ENCODE measurements at places on chromosomes 11 and 22.

DNA sequence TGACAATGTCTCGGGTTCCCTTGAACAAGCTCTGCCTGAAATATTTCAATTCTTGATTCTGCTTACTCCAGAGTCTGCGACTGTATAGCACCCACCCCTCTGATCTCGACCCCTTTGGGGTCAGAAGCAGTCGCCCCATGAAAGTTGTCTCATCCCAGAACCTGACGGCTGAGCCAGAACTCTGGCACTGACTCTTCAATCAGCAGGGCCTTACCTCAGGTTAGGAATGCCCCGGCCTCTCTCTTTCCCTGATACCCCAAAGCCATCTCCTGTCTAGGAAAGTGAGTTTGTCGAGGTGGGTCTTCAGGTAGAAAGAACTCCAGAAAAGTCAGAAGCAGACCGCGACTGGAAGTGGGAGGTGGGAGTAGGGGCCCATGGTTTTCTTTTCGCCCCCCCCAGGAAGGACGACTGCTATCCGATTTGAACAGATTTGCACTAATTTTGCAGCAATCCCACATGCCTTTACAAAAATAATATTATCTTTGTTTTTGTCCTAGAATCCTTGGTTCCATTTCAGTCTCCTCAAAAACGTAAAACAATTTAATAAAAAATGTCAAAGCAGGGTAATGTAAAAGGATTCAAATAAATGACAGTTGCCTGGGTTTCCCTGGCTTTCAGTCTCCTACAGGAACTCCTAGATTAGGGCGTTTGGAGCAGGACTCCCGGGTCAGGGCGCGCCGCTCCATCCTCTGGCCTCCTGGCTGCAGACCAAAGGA, 898 bp upstream of the ROBO3 start:
- no peak for DNase-seq

DNA sequence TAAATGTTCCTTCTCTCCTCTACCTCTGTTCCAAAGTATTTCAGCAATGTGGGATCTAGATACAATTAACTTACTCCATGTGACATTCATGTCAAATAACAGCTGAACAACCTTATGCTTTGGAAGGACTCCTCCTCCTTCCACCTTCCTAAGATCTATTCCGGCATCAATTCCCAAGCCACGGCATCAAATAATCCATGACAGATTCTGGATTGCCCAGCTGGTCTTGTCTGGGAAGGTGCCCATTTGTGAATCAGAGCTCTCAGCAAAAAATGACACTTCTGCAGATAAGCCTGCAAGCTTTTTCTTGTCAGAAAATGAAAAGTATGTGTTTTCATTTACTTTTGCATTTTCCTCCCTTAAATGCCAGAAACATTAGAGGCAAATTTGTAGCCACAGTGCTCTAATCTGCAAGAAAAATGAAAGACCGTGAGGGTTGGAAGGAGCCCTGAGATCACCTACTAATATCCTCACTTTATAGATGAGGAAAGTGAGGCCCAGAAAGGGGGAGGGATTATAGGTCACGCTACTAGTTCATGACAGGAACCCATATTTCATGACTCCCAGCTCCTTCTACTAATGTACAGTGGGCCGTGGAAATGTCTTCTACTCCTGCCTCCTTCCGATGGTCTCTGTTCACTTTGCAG, 124.0 kb downstream of the ME3 start:
- DNase-seq = no peak

GRCh38 chr22:45997077-45997776, 20.3 kb upstream of the WNT7B start:
- peak; percentile 82 for DNase-seq

DNA sequence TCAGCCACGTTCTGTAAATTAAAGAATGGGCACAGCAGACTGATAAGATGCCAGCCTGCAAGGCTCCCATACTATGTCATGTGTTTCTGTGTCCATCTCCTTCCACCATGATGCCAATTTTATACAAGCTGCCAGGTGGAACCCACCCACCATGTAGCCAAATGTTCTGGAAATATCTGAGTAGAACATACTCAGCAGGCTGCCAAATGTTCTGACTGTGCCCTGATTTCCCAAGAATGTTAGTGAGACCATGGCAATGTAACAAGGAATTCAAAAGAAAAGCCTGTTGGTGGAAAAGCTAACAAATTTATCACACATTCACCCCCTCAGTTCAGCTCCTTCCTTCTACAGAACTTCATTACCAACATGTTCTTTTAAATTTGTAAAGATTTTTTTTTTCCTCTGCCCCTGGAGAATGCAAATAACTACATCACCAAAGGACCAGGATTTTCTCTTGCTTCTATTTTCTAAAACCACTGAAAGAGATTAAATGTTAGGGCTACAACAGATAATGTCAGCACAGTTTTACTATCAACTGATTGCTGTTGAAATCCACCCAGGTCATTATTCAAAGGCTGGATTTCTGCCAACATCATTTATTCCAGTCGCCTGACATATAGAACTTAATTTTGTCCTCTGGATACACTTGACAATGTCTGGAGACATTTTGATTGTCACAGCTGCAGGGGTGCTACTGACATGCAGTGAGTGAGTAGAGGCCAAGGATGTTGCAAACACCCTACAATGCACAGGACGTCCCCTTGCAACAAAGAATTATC, 3.1 kb downstream of the DMC1 start:
- DNase-seq = no peak

DNA sequence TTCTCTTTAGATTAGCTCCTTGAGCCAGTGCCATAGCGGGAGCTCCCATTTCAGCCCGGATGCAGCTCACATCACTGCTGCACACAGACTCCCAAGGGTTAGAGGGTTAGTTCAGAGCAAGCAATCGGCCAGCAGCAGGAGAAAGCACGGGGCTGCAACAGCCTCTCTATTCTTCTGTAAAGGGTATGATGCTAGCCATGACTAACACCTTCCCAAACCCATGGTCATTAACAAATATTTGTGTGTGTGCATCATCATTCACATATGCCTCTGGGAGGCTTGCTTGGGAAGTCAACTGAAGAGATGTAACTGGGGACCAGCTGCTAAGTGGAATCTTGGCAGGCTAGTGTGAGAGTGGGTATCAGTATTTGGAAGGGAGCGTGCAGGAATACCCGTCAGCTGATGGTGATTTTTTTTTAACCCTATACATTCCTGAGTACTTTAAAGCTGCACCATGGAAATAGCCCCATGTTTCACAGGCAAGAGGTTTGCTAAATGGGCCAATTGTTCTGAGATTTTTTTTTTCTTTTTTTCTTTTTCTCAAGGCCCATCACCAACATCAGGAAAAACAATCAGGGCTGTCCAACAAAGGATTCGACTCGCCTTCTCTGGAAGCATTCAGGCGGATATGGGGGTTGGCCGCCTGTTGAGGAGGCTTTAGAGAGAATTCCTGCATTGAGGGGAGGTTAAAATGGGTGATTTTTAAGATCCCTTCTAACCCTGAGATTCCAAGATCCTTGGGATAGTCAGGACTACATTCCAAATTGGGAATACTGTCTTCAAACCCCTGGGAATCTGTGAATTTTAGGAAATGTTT, 33.2 kb upstream of the CCDC89 start:
- DNase-seq = peak; percentile 24

DNA sequence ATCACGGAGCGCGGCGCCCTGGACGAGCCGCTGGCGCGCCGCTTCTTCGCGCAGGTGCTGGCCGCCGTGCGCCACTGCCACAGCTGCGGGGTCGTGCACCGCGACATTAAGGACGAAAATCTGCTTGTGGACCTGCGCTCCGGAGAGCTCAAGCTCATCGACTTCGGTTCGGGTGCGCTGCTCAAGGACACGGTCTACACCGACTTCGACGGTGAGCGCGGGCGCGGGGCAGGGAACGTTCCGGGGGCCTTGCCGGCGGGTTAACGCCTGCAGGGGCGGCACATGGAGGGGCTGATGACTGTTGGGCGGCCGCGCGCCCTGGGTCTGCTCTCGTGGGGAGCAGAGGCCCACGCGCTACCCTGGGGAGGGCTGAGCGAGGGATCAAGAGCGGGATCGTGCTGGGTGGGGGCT, 1.0 kb downstream of the PIM3 start:
- DNase-seq = no peak

- no peak for DNase-seq
Observed at GRCh38 chr11:129696309-129696989, 119.2 kb upstream of the TMEM45B start.

DNA sequence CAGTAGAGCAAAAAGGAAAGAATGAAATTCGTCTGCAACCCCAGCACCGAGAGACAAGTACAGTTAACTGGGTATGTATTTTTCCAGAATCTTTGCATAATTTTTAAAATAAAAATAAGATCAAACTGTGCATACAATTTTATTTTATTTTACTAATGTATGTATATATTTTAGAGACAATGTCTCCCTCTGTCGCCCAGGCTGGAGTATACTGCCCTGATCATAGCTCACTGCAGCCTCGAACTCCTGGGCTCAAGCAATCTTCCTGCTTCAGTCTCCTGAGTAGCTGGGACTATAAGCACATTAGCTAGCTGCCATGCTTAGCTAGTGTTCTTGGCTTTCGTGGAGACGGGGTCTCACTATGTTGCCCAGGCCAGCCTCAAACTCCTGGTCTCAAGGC, 18.8 kb upstream of the DRD2 start:
- DNase-seq = no peak

- no peak for DNase-seq
Observed at GRCh38 chr11:38924644-38925043, 2326.6 kb upstream of the RAG2 start.

GRCh38 chr22:25134028-25134427, 65.6 kb upstream of the CRYBB3 start:
- no peak for DNase-seq

- DNase-seq = no peak
Observed at GRCh38 chr22:33991620-33992019, 71.3 kb upstream of the LARGE1 start.

DNA sequence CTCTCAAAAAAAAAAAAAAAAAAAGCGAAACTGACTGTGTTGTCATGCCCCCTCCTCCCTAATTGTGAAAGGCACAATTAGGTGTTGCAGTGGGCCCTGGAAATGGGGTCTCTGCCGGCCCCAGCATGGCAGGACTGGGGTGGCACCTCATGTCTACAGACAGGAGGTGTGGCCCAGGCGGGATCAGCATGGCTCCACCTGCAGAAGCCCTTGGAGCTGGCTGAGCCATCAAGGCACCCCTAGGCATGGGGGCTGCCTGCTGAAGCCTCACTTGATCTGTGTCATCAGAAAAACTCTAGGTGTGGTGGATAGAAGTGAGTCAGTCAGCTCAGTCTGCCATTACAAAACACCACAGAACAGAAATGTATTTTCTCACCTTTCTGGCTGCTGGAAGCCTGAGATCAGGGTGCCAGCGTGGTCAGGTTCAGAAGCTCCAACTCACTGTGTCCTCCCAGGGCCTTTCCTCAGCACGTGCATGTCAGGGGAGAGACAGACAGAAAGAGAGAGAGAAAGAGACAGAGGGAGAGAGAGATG, 10.1 kb upstream of the B4GALNT4 start:
- no peak for DNase-seq

- no peak for DNase-seq
Observed at GRCh38 chr11:79237091-79237490, 203.7 kb downstream of the TENM4 start.

GRCh38 chr11:116644941-116645305, 127.9 kb downstream of the BUD13 start:
- DNase-seq = no peak

DNA sequence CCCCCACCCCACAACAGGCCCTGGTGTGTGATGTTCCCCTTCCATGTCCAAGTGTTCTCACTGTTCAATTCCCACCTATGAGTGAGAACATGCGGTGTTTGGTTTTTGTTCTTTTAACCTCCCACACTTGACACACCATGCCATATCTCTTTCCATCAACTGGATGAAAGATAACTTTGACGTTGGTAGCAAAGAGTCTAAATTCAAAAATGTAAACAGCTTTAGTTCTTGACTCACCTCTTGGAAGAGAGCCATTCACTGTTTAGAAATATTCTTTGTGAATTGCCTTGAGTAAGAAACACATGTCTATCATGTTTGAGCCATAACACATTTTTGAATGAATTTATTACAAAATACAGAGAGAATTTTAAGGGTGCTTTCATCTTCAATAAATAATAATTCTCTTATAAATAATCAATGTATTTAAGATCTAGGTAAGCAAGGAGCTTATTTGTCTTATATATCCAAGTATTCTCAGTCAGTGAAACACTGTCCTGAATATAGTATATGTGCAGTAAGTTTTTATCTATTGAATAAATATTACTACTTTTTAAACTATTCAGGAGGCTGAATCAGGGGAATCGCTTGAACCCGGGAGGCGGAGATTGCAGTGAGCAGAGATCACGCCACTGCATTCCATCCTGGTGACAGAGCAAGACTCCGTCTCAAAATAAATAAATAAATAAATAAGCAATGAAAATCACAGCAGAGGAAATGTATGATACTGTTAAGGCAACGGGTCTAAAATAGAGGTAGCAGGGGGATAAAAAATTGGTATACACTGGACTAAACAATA, 6.7 kb downstream of the CARD18 start:
- DNase-seq = no peak

DNA sequence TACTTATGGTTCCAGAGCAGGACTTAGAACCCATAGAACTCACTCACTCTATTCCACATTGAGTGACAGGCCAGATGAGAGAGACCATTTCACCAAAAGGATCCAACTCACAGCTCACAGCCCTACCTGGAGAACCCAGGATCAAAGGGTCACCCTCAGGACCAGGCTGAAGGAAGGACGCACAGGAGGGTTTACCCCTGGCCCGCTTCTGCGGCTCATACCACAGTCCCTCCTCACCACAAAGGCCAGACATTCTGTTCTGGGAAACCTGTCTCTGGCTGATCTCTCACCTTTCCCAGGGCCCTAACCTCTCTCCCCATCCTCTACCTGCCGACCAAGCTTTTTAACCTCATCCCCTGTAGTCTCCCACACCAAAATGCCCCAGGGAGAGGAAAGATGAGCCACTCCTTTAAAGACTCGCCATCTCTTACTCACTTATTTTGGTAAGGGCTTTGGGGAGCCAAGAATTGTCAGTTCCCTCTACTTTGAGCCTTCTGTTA, 4.7 kb downstream of the FOSL1 start:
- no peak for DNase-seq

DNA sequence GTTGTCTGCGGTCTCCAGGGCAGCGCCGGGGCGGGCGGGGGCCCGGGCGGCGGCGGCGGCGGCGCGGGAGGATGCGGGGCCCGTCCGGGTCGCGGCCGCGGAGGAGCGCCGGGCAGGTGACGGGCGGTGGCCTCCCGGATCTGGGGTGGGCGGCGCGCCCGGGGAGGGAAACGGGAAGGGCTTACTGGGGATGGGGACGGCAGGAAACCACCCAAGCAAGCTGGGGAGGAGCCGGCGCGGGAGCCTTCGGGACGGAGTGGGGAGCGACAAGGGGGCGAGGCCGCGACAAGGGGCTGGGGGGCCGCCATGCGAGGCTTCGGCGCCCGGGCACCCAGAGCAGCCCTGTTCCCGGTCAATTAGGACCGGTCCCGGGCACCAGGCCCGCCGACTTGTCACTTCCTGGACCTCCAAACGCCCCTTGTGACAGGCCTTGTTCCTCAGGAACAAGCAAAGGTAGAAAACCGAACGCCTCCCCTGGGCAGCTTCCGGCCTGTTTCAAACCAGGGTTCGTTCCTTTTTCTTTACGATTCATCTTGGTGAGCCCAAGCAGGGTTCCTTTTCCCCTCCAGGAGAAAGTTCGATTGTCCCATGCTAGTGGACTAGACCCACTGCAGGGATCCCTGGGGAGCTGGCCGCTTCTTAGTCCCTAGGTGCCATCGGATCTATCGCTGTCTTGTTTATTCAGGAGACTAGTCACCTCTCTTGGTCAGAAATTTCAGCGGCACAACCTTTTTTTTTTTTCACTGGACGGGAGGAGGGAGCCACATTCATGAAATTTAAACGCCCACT, 492 bp downstream of the JHY start:
- no peak for DNase-seq
